ENCODE measurements at places on chromosomes 6 and 20. TPM values are rescaled to one million over a fixed set of nuclear protein-coding genes. Genes with fewer than 3 reads are reported as not detected.

Gene PLN
- not detected for total RNA-seq

Gene HCRTR2
- not detected for total RNA-seq

- H3K4me1 ChIP-seq, result peaks cover 14% of the 10 kb centered on the region
- no peak overlapping the region for H3K27ac ChIP-seq
- no peaks in the 10 kb centered on the region for H3K36me3 ChIP-seq
- no peak overlapping the region for H3K4me3 ChIP-seq
- DNase-seq, result no peak
Measured at GRCh38 chr6:122747573-122747972, 31.9 kb upstream of the FABP7 start.

DNA sequence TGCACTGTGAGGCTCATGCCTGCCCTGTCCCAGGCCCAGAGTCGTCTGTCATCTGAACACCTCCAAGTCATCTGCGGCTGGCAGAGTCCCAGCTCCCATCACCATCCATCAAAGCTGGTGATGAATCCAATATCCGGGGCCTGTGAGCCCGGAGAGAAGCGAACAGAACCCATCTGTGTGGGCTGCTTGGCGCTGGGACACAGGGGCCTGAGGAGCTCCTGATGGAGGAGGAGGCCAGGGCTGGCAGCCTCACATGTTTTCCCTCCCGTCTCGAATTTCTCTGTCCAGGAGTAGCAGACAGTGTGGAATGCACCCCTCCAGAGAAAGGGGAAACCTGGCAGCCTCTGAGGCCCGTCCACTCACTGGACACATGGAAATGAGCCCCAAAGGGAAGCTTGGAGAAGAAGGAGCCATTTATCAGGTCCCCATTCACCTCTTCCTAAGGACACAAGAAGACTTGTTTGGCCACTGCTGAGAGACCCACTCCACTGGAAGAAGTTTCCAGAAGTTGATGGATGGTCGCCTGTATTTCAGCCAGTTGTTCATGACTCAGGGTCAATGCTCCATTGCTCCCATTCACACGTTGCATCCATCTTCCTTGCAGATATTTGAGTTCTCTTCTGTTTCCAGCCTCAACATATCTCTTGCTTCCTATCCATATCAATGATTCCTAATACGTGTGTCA is 307.5 kb upstream of the SULF2 start:
- DNase-seq, result no peak
- H3K36me3 ChIP-seq, result no peaks in the 10 kb centered on the region
- peaks cover 63% of the 10 kb centered on the region for H3K27me3 ChIP-seq
- no peak overlapping the region for H3K27ac ChIP-seq
- no peaks in the 10 kb centered on the region for H3K4me1 ChIP-seq

DNA sequence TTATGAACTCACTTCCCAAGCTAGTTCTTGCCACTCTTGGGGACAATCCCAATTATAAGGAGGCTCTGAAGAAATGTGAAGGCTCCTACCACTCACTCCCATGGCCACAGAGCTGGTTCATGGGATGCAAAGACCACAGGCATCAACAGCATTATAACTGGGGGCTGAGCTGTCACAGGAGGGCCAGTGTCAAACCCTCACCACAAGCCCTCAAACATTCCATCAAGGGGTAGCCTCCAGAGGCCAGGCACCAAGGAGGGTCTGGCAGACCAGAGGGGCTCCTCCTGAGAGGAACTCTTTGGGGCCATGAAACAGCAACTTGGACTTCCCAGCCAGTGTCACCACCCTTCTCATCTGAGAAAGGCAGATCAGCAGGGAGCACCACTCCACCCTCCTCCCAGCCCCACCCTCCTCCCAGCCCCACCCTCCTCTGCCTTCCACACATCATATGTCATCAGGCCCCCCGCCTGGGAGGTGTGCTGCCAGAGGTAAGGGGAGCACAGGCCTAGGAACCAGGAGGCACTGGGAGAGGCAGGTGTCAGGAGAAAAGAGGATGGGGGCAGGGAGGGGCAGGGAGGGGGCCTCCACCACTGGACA is 1.2 kb upstream of the TSPO2 start:
- no peaks in the 10 kb centered on the region for H3K27me3 ChIP-seq
- no peak for DNase-seq
- H3K36me3 ChIP-seq, result peaks cover 20% of the 10 kb centered on the region

- H3K27me3 ChIP-seq, result no peaks in the 10 kb centered on the region
- H3K36me3 ChIP-seq, result peaks cover 40% of the 10 kb centered on the region
- peak; percentile 52 for DNase-seq
- peak overlapping the region; percentile 95 for H3K4me3 ChIP-seq
- H3K4me1 ChIP-seq, result peaks cover 46% of the 10 kb centered on the region
Measured at GRCh38 chr6:54846857-54847674, 495 bp downstream of the FAM83B start.

DNA sequence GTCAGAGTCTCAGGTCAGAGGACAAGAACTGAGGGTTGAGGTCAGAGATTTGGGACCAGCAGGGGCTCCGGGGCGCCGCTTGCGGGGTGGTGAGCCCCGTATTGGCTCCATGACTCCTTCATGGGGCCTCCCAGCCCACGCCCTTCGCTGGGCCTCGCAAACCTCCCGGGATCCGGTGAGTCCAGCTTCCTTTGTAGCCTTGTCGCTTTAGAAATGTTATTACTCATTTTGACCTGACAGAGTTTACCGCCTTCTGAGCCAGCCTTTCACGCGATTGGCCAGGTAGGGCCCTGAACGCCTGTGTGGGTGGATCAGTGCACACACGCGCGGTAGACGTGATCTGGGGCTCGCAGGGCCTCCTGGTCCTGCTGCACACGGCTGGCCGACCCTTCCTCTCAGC is 181.1 kb downstream of the ERMARD start:
- peaks cover 38% of the 10 kb centered on the region for H3K27me3 ChIP-seq
- no peaks in the 10 kb centered on the region for H3K36me3 ChIP-seq
- no peak for DNase-seq
- no peaks in the 10 kb centered on the region for H3K4me1 ChIP-seq
- no peak overlapping the region for H3K27ac ChIP-seq

GRCh38 chr6:105077596-105078385 is 102.0 kb downstream of the POPDC3 start:
- H3K36me3 ChIP-seq, result no peaks in the 10 kb centered on the region
- H3K27me3 ChIP-seq, result no peaks in the 10 kb centered on the region
- no peaks in the 10 kb centered on the region for H3K4me1 ChIP-seq
- H3K4me3 ChIP-seq, result no peak overlapping the region
- no peak overlapping the region for H3K27ac ChIP-seq
- no peak for DNase-seq

DNA sequence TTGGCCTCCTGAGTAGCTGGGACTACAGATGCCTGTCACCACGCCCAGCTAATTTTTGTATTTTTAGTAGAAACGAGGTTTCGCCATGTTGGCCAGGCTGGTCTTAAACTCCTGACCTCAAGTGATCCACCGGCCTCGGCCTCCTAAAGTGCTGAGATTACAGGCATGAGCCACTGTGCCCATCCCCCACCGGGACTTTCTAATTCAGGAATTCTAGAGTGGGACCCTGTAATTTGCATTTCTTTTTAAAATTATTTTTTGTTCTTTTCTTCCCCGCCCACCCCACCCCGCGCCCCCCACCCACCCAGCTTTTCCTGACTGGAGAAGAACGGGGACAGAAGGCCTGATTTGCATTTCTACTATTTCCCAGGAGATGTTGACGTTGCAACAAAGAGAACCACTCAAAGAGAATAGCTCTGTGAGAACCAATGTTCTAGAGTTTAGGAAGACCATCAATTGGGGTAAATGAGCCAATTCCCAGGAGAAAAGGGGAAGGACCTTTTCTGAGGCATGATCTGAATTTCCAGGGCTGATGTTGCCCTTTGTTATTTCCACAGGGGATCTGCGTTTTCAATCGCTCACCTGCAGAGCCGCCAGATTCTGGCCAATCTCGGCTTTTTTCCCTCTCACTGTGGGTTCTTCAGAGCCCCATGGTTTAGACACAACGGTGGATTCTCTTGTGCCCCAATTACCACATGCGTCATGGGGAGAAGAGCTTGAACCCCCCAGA is 33.2 kb upstream of the TFAP2C start:
- H3K27ac ChIP-seq, result no peak overlapping the region
- H3K4me3 ChIP-seq, result no peak overlapping the region
- no peaks in the 10 kb centered on the region for H3K27me3 ChIP-seq
- DNase-seq, result no peak

DNA sequence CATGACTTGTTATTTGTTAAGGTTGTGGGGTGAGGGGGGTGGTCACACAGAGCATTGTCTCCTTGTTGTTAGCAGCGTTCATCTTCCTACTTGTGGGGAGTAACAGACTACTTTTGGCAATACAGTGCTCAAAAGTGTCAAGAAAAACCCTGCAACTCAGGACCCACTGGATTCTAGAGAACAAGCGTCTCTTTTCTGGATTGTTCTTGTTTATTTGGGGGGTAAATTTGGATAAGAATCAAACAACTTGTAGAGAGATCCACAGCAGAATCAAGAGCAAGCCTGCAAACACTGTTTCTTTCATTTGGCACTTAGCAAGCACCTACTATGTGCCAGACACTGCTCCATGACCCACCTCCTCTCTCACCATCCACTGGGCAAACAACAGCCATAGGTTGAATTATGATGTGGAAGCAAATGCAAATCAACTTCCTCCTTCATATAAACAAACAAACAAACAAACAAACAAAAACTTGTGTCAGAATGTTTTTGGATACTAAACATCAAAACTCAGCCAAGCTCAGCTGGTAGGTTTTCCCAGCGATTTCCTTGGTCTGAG is 4.0 kb upstream of the NR2E1 start:
- H3K36me3 ChIP-seq, result peaks cover 5% of the 10 kb centered on the region
- peaks cover 5% of the 10 kb centered on the region for H3K4me1 ChIP-seq
- no peak overlapping the region for H3K27ac ChIP-seq
- H3K4me3 ChIP-seq, result no peak overlapping the region

DNA sequence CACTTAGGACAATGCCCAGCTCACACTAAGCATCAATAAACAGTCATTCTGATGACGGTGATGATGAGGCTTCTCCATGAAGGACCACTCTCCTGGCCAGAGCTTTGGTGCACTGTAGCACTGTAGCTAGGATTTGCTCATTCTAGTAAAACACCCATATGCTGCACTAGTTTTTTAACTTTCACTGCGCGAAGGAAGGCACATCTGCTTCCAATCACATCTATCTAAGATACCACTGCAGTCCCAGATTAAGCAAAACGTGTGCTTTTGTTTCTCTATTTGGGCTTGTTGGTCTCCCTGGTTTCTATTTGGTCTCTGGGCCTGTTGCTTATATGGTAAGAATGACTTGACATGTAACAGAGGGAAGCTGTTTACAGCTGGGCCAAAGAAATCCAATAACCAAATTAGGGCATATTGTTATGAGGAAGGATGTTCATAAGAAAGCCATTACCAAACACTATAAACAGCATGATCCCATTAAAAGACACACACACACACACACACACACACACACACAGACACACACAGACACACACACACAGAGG is 62.4 kb downstream of the FAM229B start:
- peaks cover 9% of the 10 kb centered on the region for H3K4me1 ChIP-seq
- H3K4me3 ChIP-seq, result no peak overlapping the region
- H3K27me3 ChIP-seq, result no peaks in the 10 kb centered on the region
- no peak for DNase-seq
- H3K27ac ChIP-seq, result no peak overlapping the region
- H3K36me3 ChIP-seq, result peaks cover 21% of the 10 kb centered on the region

GRCh38 chr6:154783229-154783628 is 50.0 kb downstream of the SCAF8 start:
- peaks cover 18% of the 10 kb centered on the region for H3K4me1 ChIP-seq
- no peak overlapping the region for H3K4me3 ChIP-seq
- DNase-seq, result no peak
- H3K27me3 ChIP-seq, result no peaks in the 10 kb centered on the region

DNA sequence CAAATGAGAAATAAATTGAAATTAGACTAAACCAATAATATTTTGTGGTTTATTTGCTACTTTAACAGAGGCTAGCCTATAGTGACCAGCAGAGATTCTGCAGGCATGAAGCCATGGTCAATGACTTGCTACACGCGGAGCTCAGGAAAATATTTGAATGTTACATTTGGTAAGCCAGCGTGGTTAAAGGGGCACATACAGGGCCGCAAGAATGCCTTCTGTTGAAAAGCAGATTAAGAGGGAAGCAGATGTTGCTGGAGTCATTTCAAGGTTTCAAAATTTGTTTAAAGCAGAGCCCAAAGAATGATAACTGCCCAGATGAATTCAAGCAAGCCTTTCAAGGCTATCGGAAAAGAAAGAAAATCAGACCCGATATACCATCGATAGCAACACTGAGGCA is 294.3 kb upstream of the MAN1A1 start:
- no peaks in the 10 kb centered on the region for H3K4me1 ChIP-seq
- H3K27ac ChIP-seq, result no peak overlapping the region
- H3K27me3 ChIP-seq, result no peaks in the 10 kb centered on the region
- DNase-seq, result no peak
- H3K36me3 ChIP-seq, result no peaks in the 10 kb centered on the region

GRCh38 chr6:143267760-143268159 is 182.7 kb downstream of the ADAT2 start:
- no peak for DNase-seq
- H3K36me3 ChIP-seq, result no peaks in the 10 kb centered on the region
- H3K27ac ChIP-seq, result no peak overlapping the region

DNA sequence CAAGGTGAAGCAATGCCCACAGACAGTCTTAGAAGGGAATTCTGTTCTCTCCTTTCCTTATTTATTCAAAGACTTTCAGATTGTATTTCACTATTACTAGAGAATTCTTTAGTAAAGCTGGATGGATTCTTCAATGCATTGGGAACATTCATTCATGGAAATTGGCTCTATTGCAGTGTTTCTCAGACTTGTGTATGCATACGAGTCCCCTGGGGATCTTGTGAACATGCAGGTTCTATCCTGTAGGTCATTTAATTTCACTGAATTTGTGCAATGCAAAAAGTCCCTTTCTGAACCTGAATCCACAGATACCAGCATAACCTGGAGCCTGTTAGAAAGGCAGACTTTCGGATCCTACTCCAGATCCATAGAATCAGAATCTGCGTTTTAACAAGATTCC is 160.9 kb upstream of the AHI1 start:
- no peaks in the 10 kb centered on the region for H3K36me3 ChIP-seq
- H3K4me3 ChIP-seq, result no peak overlapping the region
- H3K27ac ChIP-seq, result no peak overlapping the region
- no peaks in the 10 kb centered on the region for H3K27me3 ChIP-seq
- no peak for DNase-seq

GRCh38 chr6:20770773-20771172 is 236.5 kb downstream of the CDKAL1 start:
- no peak overlapping the region for H3K4me3 ChIP-seq
- H3K36me3 ChIP-seq, result no peaks in the 10 kb centered on the region
- no peaks in the 10 kb centered on the region for H3K27me3 ChIP-seq

DNA sequence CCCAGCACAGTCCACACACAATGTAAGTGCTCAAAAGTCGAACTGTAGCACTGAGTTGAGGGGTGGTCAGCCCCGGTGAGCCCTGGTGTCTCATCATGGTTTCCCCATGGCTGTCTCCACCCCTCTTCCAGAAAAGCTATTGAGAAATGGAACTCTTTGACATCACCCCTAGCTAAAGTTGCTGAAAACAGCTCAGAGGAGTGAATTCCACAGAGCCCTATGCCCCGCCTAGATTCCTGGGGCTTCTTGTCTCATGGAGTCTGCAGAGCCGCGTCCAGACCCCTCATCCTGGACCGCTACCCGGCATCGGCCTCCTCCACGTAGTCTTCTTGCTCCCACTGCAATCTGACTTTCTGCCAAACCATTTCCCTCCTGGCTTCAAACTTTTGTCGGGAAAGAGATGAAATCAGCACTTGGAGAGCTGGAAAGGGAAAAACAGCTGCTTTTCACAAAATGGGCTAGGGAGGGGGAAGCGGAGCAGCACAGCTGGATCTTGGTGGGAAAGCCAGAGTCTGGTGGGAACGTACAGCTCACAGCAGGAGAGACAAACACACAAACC is 132.2 kb downstream of the SNX5 start:
- no peak overlapping the region for H3K4me3 ChIP-seq
- H3K36me3 ChIP-seq, result no peaks in the 10 kb centered on the region
- no peaks in the 10 kb centered on the region for H3K4me1 ChIP-seq
- DNase-seq, result no peak
